Adrenal gland (tissue), 19 donors: ENCODE measurements at places on chromosomes 7 and 10.
A peak's percentile ranks its signal among the peaks of the same experiment; 100 is the strongest.

DNA sequence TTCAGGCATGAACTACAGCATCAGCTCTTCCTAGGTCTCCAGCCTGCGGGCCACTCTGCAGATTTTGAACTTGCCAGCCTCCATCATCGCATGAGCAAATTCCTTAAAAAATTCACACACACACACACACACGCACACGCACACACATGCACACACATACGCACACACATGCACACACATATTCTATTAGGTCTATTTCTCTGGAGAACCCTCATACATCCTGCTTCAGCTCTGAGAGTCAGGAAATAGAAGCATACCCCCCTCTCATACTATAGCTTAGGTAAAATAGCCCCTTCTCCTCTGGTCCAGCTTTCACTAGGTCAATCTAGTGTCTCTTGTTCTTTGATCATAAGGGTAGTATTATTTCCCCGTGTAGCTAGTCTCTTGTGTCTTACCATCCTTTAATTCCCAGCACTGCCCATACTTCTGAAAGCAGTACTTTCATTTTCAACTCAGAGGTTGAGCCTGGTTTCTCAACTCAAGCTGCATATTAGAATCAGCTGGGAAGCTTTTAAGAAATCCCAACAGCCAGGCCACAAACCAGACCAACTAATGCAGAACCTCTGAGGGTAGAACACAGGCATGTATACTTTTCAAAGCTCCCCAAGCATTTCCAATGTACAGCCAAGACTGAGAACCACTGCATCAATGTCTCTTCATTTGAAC, 30.9 kb upstream of the ITGB8 start:
- H3K27ac ChIP-seq: peak overlapping the region; percentile 37
- DNase-seq: no peak
- no peak overlapping the region for H3K4me3 ChIP-seq
- no peaks in the 10 kb centered on the region for H3K36me3 ChIP-seq

- no peak overlapping the region for H3K4me3 ChIP-seq
- no peak for DNase-seq
- no peaks in the 10 kb centered on the region for H3K27me3 ChIP-seq
- H3K36me3 ChIP-seq: no peaks in the 10 kb centered on the region
Observed at GRCh38 chr7:115748123-115748738, 282.3 kb downstream of the TFEC start.

GRCh38 chr7:94665426-94665825, 9.5 kb upstream of the SGCE start:
- no peak overlapping the region for H3K27ac ChIP-seq
- no peak for DNase-seq
- no peaks in the 10 kb centered on the region for H3K27me3 ChIP-seq
- no peak overlapping the region for H3K4me3 ChIP-seq
- no peaks in the 10 kb centered on the region for H3K36me3 ChIP-seq

DNA sequence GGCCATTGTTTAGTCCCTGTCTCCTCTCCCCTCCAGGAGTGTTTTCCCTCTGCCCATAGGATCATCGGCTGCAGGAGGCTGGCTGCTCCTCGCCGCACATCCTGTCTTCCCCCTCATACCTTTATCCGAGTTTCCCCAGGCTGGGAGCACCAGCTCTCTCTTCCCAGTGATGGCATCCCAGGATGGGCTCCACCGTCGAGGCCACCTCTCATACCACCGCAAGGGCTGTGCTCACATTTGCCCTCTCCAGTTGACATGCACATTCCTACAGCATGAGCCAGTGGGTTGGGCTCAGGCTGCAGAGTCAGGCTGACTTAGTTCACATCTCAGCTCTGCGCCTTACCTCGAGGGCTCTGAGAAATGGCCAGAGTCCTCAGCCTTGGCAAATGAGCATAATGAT, 12.1 kb downstream of the HKDC1 start:
- H3K36me3 ChIP-seq: no peaks in the 10 kb centered on the region
- no peak overlapping the region for H3K4me3 ChIP-seq
- no peak for DNase-seq
- no peaks in the 10 kb centered on the region for H3K27me3 ChIP-seq
- peaks cover 8% of the 10 kb centered on the region for H3K4me1 ChIP-seq

- no peak for DNase-seq
- no peaks in the 10 kb centered on the region for H3K36me3 ChIP-seq
- no peaks in the 10 kb centered on the region for H3K4me1 ChIP-seq
- H3K4me3 ChIP-seq: no peak overlapping the region
- H3K27me3 ChIP-seq: no peaks in the 10 kb centered on the region
Observed at GRCh38 chr7:67413670-67414069, 417.0 kb downstream of the TYW1 start.
